NCI-H187 treated with DMSO at 0.1 percent for 48 hours (cell line): ENCODE measurements at places on chromosomes 3 and 15.

GRCh38 chr15:48592933-48593332, 52.6 kb downstream of the FBN1 start:
- DNase-seq = no peak

- DNase-seq = no peak
Observed at GRCh38 chr3:54305409-54306099, 183.2 kb downstream of the CACNA2D3 start.

DNA sequence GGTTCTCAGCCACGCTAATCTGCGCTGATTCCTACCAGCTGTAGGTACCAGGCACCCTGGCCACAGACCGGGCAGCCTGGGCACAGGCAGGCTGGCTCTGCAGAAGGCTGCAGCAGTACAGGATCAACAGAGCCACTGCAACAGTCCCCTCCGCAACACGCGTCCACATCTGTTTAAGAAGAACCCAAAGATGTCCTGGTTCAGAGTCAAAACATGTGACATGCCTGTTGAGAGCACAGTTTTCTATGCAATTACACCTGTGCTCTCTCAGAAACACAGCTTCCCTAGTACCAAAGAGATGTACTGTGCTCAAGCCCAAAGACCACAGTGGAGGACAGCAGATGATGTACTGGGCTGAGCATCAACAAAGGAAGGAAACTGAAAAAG, 18.8 kb downstream of the LRIG1 start:
- DNase-seq = no peak

GRCh38 chr15:67915461-67916374, 75.9 kb upstream of the RNU6-1 start:
- no peak for DNase-seq

DNA sequence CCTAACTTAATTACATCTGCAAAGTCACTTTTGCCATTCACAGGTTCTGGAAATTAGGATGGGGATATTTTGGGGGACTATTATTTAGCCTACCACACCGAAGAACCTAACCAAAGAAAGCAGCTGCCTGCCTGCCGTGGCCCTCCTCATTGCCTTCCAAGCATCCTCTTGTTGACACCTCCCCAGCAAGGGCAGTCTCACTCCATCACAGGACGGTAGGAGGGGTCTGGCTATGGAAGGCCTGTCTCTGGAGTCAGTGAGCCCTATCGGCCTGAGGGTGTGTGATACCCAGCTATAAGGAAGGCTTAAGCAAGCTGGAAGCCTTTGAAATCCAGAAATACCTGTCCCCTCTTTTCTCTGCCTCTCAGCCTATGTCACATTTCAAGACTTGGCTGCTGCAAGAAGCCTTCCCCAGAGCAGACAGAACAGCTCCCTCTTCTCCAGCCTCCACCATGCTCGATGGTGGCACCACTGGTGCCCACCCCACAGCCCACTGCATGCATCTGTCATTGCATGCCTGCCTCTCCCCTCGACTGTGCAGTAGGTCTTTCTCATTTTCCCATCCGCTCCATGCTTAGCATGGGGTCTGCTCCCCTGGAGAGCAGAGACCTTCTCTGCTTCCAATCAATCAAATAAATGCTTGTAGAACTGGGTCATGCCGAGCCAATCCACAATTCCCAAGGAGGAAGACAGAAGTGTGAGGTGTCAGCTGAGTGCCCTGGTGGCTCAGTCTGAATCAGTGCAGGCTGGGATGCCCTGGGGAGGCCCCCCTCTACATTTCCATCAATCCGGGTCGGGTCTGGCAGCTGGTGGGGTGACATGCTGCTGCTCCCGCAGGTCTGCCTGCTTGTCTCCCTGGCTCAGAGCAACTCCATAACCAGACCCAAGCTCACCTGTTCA, 23.9 kb upstream of the LOXL1 start:
- no peak for DNase-seq

DNA sequence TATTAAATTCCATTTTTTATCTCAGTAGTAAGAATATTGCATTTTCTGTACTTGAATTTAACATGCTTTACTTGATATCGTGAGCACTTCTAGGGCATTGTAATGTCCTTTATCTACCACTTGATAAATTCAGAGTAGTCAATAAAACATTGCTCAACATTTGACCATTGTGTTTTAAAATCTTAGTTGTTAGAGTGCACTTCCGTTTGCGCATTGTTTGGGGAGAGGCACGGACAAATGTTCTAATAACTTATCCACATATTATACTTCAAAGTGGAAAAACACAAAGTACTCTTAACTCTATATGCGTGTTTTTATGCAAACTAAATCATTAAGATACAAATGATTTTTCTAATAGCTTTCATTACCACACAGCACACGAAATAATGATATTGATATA, 419 bp downstream of the FAM227B start:
- no peak for DNase-seq

DNA sequence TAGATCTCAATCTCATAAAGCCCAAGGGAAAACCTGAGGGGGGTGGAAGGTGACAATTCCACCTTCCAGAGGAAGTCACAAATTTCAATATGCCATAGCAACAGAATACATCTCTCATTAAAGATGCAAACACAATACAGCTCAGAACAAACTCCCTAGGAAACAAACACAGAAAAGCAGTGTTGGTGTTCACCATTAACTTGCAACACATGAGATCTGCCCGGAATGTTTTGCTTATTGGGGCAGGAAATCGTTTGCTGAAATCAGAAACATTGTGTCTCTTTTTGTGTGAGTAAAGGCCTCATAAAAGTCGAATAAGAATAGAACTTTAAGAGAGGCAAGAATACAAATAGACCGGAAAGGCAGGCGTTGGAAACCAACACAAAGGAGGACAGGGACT, 5.8 kb upstream of the RYR3 start:
- DNase-seq = no peak

DNA sequence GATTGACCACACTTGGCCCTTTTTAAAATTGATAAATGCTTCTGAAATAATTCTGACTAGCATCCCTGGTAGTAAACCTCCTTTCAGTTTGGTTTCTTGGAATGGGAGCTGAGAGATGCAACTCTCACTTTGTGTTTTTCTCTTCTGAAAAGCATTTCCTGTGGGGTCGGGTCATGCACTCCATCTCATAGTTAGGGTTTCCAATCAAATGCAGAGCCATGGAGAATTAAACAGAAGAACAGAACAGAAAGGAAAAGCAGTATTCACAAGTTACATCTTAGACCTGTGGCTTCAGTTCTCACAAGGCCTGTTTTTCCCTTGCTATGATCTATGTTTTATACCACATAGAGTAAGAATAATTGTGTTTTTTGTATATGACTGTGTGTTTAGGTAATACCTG, 39.7 kb downstream of the SENP2 start:
- DNase-seq = no peak
